ENCODE measurements at places on chromosomes 2 and 18.

DNA sequence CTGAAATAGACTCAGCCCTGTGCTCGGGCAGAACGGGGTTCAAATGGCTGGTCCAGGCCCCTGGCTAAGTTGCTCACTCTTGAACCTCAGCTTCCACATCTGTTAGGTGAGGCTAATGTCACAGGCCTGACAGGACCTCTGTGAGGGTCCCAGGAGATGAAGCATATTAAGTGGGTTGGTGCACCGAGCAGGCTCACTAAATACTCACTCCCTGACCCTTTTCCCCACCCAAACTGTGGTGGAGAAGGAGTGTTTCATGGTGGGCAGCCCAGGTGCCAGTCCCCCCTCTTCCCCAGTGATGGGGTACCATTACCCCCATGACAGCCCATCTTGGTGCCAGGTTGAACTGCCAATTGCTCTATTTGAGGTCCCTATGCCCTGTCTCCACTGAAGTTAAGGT is 286.0 kb downstream of the MYCN start:
- no peak for DNase-seq

DNA sequence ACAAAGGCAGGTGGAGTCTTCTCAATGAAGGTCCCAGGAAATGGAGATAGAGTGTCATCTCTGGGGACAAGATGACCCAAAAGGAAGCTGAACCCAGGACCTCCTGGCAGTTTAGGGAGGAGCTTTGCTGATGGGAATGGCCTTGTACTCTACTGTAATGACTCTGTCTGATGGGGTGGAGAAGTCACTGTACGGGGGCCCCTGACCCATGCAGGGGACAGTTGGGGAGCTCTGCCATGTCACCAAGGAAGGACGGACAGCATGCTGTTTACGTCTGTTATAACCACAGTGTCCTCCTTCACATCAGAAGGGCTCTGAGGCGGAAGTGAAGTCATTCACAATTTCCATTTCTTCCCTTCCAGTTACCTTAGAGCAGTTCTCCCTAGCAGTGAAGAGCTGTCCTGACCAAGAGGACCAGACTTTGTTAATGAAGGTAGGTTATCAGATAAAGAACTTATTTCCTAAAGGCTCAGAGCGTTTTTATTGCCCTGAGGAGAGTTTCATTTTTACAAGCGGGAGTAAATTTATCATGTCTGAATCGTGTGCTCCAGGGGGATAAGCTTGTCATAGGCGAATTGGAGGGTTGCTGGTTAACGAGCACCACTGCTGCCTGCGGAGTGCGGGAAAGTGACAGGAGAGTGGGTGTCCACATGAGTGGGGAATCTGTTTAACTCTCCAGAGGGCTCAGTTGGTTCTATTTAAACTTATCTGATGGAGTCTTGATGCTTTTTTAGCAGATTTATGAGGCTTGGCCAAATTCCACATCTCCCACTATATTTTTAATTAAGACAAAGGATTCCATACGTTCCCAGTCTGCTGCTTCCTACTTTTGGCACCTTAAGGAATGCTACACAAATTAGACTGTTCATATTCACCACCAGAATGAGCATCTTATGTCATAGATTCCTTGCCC is 71.6 kb upstream of the BCL2L11 start:
- no peak for DNase-seq

DNA sequence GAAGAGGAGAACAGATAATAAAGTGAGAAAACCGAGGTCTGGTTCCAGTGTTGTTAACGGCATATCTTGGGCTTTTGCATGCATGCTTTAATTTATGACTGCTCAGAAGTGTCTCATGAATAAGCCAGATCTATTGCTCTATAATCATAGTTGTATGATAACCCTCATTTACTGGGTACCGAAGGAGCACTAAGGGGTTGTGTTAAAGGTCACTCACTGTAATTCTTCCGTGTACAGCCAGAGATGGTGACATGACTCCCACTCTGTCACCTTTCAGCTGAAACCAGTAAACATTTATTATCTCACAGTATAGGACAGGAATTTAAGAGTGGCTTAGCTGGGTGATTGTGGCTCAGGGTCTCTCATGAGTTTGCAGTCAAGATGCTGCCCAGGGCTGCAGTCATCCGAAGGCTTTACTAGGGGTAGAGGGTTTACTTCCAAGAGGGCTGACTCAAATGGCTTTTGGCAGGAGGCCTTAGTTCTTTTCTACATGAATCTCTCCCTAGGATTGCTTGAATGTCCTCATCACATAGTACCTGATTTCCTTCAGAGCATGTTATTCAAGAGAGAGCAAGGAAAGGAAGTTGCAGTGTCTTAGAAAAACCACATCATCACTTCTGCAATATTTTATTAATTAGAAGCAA is 107.0 kb downstream of the NAB1 start:
- no peak for DNase-seq

DNA sequence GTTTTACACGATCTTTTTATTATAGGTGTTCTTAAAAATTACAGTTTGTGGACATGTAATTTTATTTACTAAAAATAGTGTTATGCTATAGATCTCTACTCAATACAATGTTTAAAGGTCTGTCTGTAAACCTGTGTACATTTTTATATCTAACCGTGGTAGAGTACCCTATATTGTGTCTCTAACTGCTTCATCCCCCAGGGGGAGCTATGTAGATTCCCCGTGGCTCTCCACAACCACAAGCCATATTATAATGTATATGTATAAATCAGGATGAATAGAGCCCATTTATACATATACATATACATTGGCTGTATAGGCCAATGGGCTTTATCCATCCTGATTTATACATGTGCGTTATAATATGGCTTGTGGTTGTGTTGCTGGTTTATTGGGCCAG is 59.4 kb downstream of the ADAM23 start:
- no peak for DNase-seq

GRCh38 chr18:3061581-3062312 is 48.8 kb upstream of the LPIN2 start:
- no peak for DNase-seq

DNA sequence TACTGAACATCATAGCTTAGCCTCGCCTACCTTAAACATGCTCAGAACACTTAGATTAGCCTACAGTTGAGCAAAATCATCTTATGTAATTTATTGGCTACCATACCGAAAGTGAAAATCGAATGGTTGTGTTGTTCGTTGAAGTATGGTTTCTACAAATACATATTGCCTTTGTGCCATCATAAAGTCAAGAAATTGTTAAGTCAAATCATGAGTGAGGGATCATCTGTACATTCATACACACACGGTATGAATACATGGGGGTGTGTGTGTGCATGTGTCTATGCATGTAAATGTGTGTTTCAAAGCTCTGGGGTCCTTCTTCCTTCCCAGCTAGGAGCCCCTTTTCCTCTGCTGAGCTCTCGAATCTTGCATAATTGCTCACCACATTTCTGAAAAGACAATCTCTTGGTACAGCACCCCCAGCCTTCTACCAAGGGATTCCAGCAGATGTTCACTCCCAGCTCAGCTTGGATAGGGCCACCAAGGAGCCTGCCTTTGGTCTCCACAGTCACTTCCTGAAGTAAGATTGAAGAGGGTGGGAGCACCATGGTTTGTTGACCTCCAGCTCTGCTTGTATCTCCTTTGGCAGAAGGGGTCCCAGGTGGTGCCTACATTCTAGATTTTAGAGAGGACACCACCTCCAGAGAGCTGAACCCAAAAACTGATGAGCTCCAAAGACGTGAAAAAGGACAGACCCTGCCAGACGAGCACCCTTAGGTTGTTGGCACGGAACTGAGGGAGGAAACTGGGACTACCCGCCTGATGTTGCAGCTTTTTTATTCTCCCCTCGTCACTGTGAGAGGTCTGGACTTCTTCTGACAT is 33.2 kb upstream of the CYP1B1 start:
- no peak for DNase-seq

GRCh38 chr2:157442191-157442590 is 1.7 kb downstream of the CYTIP start:
- no peak for DNase-seq

DNA sequence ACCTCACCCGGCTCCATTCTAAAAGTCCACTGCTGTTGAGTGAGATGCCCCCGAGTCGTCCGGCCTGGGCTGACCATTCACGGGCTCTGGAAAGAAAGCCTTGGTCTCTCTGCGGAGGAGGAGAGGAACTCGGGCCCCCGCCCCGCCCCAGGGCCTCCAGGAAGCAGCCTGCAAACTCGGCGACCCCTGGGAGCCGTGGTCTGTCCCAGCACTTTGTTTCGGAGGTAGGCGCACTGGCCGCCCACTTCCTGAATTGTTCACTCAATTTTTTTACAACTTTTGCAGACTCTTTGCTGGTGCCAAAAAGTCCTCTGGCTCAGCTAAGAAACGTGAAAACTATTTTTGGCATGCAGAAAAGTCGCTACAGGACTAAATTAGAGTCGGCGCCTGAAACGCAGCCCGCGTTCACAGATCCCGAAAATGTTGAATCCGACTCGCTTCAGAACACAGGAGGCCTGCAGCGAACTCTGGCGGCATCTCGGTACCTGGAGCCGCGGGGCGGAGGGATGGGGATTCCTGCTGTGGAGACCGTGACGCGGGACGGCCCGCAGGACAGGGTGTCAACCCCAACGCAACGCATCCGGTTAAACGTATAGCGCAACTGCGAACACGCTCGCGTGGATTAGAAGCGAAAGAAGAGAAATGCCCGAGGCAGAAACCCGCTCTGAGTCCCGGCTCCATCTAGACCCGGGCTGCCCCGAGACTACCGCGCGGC is 1.5 kb downstream of the PXDN start:
- no peak for DNase-seq

- no peak for DNase-seq
Measured at GRCh38 chr2:230863442-230864121, 1.2 kb upstream of the ITM2C start.

- DNase-seq = no peak
Measured at GRCh38 chr2:36871068-36871707, 95.1 kb downstream of the STRN start.

DNA sequence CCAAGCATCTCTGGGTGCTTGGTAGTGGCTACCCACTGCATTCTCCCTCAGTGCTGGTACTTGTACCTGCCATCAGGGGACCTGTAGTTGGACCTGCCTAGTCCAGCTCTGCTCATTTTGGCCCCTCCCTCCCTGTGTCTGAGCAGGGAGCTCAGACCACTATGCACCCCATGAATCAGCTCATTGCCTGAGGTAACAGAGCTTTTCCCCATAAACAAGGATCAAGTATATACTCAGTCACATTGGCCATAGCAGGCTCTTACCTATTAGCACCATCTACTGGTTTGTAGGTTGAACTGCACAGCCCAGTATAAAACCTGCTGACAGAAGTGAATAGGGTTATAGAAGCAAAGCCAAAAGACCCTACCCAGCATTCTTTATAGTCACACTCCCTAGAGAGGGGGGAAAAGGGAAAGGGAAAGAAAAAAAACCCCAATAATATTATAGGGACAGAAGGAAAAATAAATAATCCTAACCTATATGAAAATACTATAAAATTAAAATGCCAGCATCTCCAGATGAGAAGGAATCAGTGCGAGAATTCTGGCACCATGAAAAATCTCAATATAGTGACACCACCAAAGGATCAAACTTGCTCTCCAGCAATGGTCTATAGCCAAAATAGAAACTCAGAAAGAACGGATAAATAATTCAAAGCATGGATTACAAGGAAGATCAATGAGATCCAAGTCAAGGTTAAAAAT is 6.9 kb upstream of the FLACC1 start:
- no peak for DNase-seq

DNA sequence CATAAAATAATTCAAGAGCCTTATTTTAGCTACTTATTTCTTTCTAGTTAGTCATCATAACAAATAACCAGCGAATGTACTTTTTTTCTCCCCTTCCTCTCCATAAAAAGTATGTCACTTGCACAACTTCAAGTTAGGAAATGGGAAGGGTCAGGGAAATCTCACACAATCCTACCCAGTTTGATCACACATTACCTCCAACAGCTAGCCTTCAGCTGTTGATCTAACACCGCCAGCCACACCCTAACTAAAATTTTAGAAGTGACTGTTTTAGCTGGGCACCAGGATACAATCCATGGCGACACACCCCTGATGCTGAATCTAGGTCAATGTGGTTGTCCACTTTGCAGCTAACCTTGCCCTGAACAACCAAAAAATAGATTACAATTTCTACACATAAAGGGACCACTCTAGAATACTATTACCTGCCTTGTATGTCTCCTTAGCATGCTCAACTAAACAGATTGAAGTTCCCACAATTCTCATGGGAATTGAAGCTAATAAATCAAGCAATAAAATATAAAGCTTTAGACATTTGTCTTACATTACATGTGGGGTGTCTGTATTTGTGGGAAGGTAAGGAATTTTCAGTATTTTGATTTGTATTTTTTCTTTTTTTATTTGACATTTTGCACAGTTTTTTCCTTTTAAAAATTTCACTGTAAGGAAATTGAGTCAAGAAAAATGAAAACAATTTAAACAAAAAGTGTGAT is 7.3 kb upstream of the COL3A1 start:
- no peak for DNase-seq

GRCh38 chr18:6557057-6557769 is 142.5 kb upstream of the L3MBTL4 start:
- no peak for DNase-seq

GRCh38 chr18:6781796-6782195 is 52.3 kb downstream of the ARHGAP28 start:
- no peak for DNase-seq

DNA sequence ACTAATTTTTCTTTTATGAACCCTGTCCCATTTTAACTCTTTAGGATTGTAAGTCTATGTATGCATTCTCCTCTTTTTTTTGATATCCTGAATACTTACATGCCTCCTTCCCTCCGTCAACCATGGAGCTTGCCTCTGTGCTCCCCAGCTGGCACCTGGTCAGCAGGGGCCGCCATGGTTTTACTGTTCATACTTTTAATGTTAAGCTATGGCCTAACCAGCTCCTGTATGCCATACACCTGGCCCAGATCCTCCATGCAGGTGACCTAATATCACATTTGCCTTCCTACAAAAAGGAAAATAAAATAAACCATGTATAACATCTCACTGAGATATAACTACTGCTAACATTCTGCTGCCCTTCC is 283.1 kb upstream of the TRIB2 start:
- no peak for DNase-seq

DNA sequence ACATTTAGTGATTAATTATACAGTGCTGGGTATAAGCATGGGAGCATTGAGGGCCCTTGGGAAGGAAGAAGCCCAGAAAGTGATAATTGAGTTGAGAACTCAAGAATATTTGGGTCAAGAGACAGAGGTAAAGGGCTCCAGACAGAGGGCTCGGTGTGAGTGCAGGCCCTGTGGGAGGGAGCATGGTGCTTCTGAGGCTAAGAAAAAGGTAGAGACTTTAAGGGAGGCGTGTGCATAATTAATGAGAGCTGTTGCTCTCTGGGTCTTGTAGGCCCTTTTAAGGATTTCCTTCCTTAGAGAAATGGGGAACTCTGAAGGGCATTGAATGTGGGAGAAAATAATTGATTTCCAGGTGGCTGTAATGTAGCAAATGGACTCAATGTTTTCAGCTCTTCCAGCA is 735.0 kb upstream of the POU3F3 start:
- no peak for DNase-seq

- no peak for DNase-seq
Measured at GRCh38 chr2:148350199-148350598, 294.4 kb upstream of the EPC2 start.

- no peak for DNase-seq
Measured at GRCh38 chr2:170587117-170587516, 128.0 kb upstream of the SP5 start.

- no peak for DNase-seq
Measured at GRCh38 chr18:74819433-74820059, 221.9 kb downstream of the ZNF407 start.

Measured in activated naive CD4-positive, alpha-beta T cell (primary cell).